ENCODE measurements at places on chromosomes 1 and 21.

DNA sequence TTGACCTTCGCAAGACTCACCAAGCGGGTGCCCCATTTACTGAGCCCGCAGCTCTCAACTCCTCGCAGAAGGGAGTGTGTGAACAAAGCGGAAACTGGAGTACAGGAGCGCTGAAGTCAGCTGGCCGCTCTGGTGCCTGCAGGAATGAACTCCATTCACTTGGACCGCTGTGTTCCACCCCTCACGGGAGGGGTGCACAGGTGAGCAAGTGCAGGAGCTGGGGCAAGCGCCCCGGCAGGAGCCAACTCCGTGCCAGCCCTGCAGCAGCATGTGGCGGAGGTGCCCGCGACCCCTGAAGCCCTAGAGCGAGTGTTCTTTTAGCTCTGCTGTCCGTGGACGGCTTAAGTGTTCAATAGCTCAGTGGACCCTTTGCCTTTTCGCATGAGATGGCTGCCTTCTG is 471.6 kb upstream of the ADGRL4 start:
- H3K36me3 ChIP-seq = no peaks in the 10 kb centered on the region
- no peak overlapping the region for H3K4me3 ChIP-seq
- H3K27ac ChIP-seq = no peak overlapping the region
- no peak for DNase-seq
- H3K27me3 ChIP-seq = no peaks in the 10 kb centered on the region
- H3K4me1 ChIP-seq = no peaks in the 10 kb centered on the region

GRCh38 chr1:113247782-113248181 is 142.5 kb upstream of the MAGI3 start:
- no peaks in the 10 kb centered on the region for H3K4me1 ChIP-seq
- H3K36me3 ChIP-seq = no peaks in the 10 kb centered on the region
- H3K27ac ChIP-seq = no peak overlapping the region
- H3K4me3 ChIP-seq = no peak overlapping the region

DNA sequence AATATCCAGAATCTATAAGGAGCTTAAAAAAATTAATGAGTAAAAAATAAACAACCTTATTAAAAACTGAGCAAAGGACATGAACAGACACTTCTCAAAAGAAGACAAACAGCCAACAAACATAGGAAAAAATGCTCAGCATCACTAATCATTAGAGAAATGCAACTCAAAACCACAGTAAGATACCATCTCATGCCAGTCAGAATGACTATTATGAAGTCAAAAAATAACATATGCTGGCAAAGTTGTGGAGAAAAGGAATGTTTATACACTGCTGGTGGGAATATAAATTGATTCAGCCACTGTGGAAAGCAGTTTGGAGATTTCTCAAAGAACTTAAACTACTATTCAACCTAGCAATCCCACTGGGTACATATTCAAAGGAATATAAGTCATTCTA is 25.3 kb downstream of the PIGK start:
- no peak for DNase-seq
- no peaks in the 10 kb centered on the region for H3K36me3 ChIP-seq
- H3K27ac ChIP-seq = no peak overlapping the region
- H3K4me1 ChIP-seq = no peaks in the 10 kb centered on the region

DNA sequence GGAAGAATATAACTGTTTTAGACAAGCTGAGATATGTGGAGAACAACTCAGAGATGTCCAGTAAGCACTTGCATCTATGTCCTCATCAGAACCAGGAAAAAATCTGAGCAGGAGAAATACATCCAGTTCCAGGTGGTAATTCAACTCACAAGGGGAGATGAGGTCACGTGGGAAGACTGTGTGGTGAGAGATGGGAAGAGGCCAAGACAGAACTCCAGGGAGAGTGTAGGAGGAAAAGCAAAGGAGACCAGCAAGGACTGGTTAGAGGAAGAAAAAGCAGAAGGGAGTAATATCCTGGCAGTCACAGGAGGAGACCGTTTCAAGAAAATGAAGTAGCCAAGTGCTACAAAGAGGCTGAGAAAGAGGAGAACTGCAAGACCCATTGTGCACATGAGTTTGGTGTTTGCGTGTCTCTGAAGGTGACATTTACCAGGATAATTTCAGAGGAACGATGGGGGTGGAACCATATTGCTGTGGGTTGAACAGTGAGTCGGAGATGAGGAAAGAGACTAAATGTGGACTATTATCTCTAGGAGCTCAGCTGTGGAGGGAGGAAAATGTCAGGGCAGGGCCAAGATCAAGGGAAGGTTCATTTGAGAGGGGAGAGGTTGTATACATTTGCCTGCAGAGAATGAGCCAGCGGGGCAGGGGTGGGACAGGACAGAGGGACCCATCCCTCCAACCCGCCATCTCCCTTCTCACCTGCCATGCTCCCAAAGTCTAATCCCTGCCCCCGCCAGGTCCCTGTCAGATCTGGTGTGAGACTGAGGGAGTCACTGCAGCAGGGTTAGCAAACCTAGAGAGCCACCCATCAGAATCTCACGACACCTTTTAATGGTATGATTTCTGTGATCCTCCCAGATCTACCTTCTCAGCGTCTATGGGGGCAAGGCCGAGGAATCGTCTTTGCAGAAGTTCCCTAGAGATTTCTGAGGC is 24.9 kb downstream of the SUSD4 start:
- DNase-seq = no peak
- no peaks in the 10 kb centered on the region for H3K36me3 ChIP-seq
- H3K27me3 ChIP-seq = peaks cover 3% of the 10 kb centered on the region
- no peak overlapping the region for H3K4me3 ChIP-seq

DNA sequence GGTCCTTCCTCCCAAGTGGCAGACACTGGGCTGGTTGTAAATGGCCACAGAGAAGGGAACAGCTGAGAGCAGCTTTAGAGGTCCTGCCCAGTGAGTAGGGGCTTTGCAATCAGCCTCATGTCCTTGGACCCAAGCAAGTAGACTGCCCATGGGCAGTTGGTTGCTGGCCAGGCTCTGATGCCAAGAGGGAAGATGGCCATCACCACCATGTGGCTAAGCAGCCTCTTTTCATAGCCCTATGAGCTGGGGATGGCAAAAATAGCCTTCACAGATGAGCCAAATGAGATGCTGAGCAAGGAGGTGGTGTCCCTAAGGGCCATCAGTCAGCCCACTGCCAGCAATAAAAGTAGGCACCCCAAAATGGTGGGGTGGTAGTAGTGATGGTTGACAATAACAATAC is 3.2 kb downstream of the DISP3 start:
- no peak for DNase-seq
- H3K4me1 ChIP-seq = peaks cover 11% of the 10 kb centered on the region
- no peaks in the 10 kb centered on the region for H3K36me3 ChIP-seq
- no peak overlapping the region for H3K27ac ChIP-seq
- peaks cover 54% of the 10 kb centered on the region for H3K27me3 ChIP-seq
- no peak overlapping the region for H3K4me3 ChIP-seq

DNA sequence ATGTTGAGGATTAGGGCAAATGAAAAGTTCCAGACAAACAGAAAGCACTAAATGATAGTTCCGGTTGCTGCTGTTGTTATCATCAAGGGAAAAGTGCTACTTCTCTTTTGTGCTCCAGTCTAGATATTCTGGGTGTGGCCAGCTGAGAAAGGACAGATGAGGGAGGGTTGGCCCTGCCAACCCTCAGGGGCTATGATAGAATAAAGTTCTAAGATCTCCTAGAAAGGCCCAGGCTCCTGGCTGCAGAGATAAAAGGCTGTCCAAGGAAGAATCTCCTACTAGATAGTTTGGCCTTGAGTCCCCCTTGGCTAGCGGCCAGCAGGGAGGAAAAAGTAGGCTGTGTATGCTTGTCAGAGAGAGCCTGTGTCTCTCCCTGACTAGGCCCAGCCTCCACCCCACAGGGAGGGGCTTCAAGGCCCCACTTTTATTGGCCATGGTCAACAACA is 31.5 kb downstream of the RIMS3 start:
- H3K4me3 ChIP-seq = no peak overlapping the region
- H3K4me1 ChIP-seq = no peaks in the 10 kb centered on the region
- no peak overlapping the region for H3K27ac ChIP-seq
- no peaks in the 10 kb centered on the region for H3K27me3 ChIP-seq
- no peaks in the 10 kb centered on the region for H3K36me3 ChIP-seq

- no peak overlapping the region for H3K4me3 ChIP-seq
- DNase-seq = peak; percentile 40
- H3K27ac ChIP-seq = no peak overlapping the region
- H3K36me3 ChIP-seq = no peaks in the 10 kb centered on the region
- no peaks in the 10 kb centered on the region for H3K27me3 ChIP-seq
- H3K4me1 ChIP-seq = peaks cover 13% of the 10 kb centered on the region
These were observed 56.4 kb downstream of the TRABD2B start for GRCh38 chr1:47940779-47941178.

- DNase-seq = no peak
- H3K36me3 ChIP-seq = no peaks in the 10 kb centered on the region
- no peaks in the 10 kb centered on the region for H3K27me3 ChIP-seq
- no peak overlapping the region for H3K4me3 ChIP-seq
These were observed 207.1 kb upstream of the SGIP1 start for GRCh38 chr1:66326867-66327266.

GRCh38 chr1:100299521-100300222 is 33.7 kb downstream of the RTCA start:
- no peaks in the 10 kb centered on the region for H3K27me3 ChIP-seq
- H3K4me3 ChIP-seq = no peak overlapping the region
- H3K27ac ChIP-seq = no peak overlapping the region
- DNase-seq = no peak
- H3K36me3 ChIP-seq = no peaks in the 10 kb centered on the region

- H3K4me1 ChIP-seq = peaks cover 10% of the 10 kb centered on the region
- peaks cover 98% of the 10 kb centered on the region for H3K36me3 ChIP-seq
- no peaks in the 10 kb centered on the region for H3K27me3 ChIP-seq
- no peak overlapping the region for H3K27ac ChIP-seq
- no peak for DNase-seq
- H3K4me3 ChIP-seq = no peak overlapping the region
These were observed 109.9 kb downstream of the BCAR3 start for GRCh38 chr1:93571623-93572310.

DNA sequence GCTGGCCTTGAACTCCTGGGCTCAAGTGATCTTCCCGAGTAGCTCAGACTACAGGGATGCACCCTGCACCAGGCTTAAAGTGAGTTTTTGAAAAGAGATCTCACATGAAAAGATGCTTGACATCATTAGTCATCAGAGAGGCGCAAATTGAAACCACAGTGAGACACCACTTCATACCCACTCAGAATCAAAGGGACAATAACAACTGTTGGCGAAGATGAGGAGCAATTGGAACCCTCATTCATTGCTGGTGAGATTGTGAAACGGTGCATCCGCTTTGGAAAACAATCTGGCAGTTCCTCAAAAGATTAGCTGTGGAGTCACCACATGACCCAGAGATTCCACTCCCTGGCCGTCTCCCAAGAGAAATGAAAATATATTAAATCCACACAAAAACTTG is 122.3 kb downstream of the PGBD5 start:
- peaks cover 6% of the 10 kb centered on the region for H3K4me1 ChIP-seq
- H3K36me3 ChIP-seq = no peaks in the 10 kb centered on the region
- DNase-seq = no peak
- H3K4me3 ChIP-seq = no peak overlapping the region
- H3K27ac ChIP-seq = no peak overlapping the region

DNA sequence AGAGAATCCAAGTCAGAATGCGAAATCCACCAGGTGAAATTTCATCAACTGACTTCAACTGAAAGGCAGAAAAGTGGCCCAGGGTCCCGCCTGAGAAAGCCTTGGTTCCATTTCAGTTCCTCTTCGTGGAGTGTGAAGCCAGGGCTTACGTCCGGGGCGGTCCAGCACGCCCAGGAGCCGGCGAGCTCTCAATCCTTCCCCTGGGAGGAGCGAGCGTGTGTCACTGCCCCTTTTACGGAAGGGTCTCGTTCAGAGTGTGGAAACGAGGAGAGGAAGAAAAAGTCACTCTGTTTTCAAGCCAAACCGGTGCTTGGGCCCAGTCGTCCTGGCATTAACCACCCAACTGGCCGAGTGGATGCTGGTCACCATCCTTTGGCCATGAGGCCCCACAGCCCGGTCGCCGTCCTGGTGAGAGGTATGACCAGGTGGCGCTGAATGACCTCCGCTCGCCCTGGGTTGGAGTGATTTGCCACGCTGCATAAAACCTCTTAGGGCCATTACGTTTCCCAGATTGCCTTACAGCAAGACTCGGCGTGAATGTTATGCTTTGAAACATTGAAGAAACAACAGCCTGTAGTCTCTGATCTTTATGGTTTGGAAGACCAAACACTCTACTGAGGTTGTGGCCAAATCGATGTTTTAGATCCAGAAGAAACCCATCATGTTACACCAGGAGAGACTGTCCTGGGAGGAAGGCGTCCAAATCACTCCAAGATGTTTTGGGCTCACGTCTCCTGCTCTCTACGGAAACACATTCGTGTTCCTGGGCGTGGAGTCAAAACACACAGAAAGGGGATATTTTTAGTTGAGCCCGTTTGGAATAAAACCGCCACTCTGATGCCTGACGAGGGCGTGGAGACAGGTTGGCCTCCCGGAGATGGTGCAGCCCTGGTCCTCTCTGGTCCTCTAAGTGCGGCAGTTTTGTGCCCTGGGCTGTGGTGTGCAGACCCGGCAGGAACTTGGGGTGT is 93.6 kb upstream of the ACTRT2 start:
- H3K36me3 ChIP-seq = no peaks in the 10 kb centered on the region
- DNase-seq = no peak
- H3K4me3 ChIP-seq = no peak overlapping the region
- H3K27me3 ChIP-seq = no peaks in the 10 kb centered on the region

DNA sequence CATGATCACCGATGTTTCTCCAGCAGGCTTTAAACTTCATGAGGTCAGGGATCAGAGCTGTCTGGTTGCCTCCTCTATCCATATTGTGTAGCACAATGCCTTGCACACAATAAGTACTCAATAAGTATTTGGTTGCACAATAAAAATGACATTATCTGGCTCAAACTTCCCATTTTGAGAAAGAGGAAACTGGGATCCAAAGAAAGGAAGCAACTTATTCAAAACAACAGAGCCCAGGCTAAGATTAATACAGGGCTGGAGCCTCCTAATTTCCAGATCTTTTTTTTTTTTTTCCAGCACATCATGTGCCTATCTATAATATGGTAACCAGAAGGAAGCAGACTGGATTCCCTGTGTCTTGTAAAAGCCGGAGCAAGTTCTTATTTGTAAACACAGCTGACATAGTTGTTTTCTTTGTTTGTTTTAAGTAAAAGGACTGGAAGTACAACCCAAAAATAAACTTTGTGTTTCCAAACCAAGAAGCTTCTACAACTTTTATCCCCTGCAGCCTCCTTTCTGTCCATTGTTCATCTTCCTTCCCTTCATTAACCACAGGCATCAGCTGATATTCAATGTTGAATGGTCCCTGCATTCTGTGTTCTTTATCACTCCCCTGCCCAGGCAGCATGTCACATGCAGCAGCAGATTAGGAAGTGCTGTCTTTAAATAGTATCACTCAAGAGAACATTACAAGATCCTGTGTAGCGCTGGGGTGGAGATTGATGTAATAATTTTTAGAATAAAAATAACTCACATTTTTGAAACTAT is 71.2 kb upstream of the HOOK1 start:
- no peaks in the 10 kb centered on the region for H3K27me3 ChIP-seq
- no peak for DNase-seq
- no peak overlapping the region for H3K4me3 ChIP-seq

- H3K27me3 ChIP-seq = no peaks in the 10 kb centered on the region
- DNase-seq = peak; percentile 44
- H3K36me3 ChIP-seq = no peaks in the 10 kb centered on the region
- H3K27ac ChIP-seq = no peak overlapping the region
These were observed 75.0 kb downstream of the ATP6V1G3 start for GRCh38 chr1:198465201-198466144.
